ENCODE measurements at places on chromosomes 6 and 20. TPM values are rescaled to one million over a fixed set of nuclear protein-coding genes. Genes with fewer than 3 reads are reported as not detected.

PERP gene
- 12.8 TPM for total RNA-seq

BPIFB4 gene
- not detected for total RNA-seq

NKX2-4 gene
- not detected for total RNA-seq

SLC22A2 gene
- not detected for total RNA-seq

SIRPB1 gene
- total RNA-seq, result 2.2 TPM

DNAH8 gene
- not detected for total RNA-seq

IER3 gene
- total RNA-seq, result 188 TPM

CST5 gene
- not detected for total RNA-seq

TMEM151B gene
- total RNA-seq, result not detected

ZSCAN31 gene
- total RNA-seq, result 10.5 TPM

NOX3 gene
- not detected for total RNA-seq

MYLK4 gene
- 0.97 TPM for total RNA-seq

TBXT gene
- total RNA-seq, result not detected

LTB gene
- total RNA-seq, result not detected

TRIM15 gene
- not detected for total RNA-seq

HMGN3 gene
- 40.4 TPM for total RNA-seq

WFDC12 gene
- not detected for total RNA-seq

STMND1 gene
- total RNA-seq, result not detected

TNNC2 gene
- not detected for total RNA-seq

CNR1 gene
- total RNA-seq, result 3.2 TPM

TMEM74B gene
- 1.1 TPM for total RNA-seq

HTR1E gene
- total RNA-seq, result not detected

PPP1R14C gene
- total RNA-seq, result 7.8 TPM

NR2E1 gene
- total RNA-seq, result not detected

C6orf52 gene
- not detected for total RNA-seq

B3GAT2 gene
- total RNA-seq, result not detected

NT5E gene
- 55.4 TPM for total RNA-seq

SAPCD1 gene
- not detected for total RNA-seq

FOXA2 gene
- not detected for total RNA-seq

CD109 gene
- 13.4 TPM for total RNA-seq

EDEM2 gene
- total RNA-seq, result 28.7 TPM

MRPS10 gene
- total RNA-seq, result 31.6 TPM

CCM2L gene
- total RNA-seq, result 0.65 TPM

TAGAP gene
- not detected for total RNA-seq

NOTCH4 gene
- total RNA-seq, result 5.0 TPM

RSPH9 gene
- 0.97 TPM for total RNA-seq

PDE10A gene
- 24.4 TPM for total RNA-seq

FOXF2 gene
- total RNA-seq, result 0.81 TPM

ADTRP gene
- total RNA-seq, result not detected

PYGB gene
- total RNA-seq, result 143 TPM
